CD4-positive, alpha-beta T cell treated with Interleukin-4 for 1 hour (primary cell): ENCODE measurements at places on chromosomes 1 and 21.

- no peak for DNase-seq
Observed at GRCh38 chr21:45909238-45909988, 72.2 kb upstream of the COL6A1 start.

GRCh38 chr1:175154629-175155472 lies 37.7 kb downstream of the KIAA0040 start:
- peak; percentile 74 for DNase-seq

DNA sequence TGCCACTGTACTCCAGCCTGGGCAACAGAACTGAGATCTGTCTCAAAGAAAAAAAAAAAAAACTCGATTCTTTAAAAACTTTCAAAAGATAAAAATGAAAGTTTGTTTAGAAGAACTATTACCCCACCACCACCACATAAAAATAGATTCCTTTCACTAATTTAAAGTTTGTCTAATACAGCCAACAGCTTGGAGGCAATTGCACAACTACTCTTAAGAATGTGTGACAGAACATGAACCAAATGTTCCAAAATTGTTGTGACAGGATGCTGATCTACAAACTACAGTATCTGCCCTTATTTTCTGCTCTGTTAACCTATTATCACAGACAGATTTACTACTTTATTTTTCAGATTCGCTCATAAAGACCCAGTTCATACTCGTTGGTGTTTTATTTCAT lies 5.5 kb upstream of the TGFBR3 start:
- no peak for DNase-seq

DNA sequence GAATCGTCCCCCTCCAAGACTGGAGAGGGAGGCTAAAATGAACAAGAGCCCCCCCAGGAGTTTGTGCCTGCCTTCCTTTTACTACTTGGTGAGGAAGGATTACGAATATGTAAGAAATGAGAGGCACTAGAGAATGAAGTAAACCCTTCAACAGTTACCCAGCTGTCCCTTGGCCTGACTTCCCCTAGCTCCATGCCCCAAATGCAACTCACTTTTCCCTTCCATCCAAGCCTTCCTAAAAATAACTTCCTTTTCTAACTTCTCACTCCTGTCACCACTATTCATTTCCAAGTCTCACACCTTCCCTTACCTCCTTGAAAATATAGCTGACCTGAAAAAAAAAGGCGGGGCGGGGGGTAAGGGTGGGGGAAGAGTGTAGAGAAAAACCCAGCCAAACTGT lies 96.6 kb upstream of the HNRNPU start:
- DNase-seq, result no peak

DNA sequence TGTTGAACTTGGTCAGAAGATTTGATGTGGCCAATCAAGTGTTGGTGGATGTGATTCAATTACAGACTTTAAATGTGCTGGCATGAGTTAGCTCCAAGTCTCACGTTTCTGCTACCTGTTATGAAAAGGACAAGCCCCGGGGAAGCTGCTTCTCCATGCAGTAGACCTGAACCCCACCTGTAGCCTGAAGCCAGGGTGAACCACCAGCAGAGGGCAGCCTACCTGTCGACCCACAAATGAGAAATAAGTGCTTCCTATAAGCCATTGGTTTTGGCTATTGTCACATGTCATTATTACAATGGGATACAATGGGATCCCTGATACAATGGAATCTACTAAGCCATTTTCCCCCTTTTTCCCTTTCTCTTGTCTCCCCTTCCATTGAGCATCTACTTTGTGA lies 230.2 kb downstream of the PRDM2 start:
- DNase-seq, result no peak

DNA sequence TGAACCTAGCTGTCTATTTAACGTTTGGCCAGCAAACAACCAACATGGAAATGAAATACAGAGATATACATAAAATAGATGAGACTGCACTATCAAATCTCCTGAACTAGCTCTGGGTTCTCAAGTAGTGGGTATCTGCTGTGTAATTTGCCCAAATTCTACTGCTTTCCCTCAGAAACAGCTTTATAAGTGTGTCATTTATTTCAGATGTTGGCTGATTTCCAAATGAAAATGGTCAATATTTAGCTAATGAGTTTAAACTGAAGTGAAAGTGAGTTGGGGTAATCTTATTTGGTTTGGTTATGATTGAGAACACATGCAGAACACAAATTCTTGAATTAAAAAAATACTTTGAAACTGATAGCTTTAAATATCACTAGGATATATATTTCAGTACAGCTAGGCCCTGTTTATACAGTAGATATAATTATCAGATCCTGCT lies 601.7 kb upstream of the CXADR start:
- DNase-seq, result no peak
